ENCODE measurements at places on chromosomes 16 and 17. TPM values are rescaled to one million over a fixed set of nuclear protein-coding genes. Genes with fewer than 3 reads are reported as not detected.

DNA sequence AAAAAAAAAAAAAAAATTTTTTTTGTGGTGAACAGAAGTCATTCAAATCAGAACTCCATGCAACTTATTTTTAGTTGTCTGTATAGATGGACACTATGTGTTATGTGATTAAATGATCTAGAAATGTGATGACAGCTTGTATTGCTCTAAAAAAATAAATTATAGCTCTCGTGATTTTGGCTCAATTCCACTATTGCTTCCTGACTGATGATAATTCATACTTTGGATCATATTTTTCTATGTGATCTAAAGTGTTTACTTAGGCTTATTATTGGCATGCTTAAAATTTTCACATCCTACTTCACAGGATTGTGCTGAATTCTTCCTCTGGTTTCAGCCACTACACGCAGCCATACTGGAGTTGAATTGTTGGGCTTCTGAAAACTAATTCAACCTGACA is 76.8 kb downstream of the RPGRIP1L start:
- DNase-seq: no peak

DNA sequence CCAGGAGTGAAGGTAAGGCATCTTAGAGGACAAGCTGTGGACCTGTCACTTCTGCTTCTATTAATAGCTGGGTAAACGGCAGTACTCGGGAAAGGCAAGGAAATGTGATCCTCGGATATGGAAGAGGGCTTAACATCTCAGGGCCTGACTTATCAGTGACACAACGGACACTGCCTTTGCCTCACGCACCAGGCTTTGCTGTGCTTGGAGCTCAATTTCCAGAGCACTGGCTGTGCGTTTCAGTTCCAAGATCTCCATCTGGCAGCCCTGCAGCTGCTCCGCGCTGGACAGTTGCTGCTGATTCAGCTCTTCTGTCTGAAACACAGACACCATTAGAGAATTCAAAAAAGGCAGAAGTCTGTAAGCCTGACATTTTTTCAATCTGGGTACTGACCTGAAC is 3.5 kb downstream of the KRT40 start:
- DNase-seq: no peak

- no peak for DNase-seq
Observed at GRCh38 chr16:48997081-48997615, 284.5 kb downstream of the CBLN1 start.

GRCh38 chr17:57603978-57604377 is 141.1 kb downstream of the CCDC182 start:
- peak; percentile 79 for DNase-seq

SLC52A1 gene
- polyA plus RNA-seq: not detected

DNA sequence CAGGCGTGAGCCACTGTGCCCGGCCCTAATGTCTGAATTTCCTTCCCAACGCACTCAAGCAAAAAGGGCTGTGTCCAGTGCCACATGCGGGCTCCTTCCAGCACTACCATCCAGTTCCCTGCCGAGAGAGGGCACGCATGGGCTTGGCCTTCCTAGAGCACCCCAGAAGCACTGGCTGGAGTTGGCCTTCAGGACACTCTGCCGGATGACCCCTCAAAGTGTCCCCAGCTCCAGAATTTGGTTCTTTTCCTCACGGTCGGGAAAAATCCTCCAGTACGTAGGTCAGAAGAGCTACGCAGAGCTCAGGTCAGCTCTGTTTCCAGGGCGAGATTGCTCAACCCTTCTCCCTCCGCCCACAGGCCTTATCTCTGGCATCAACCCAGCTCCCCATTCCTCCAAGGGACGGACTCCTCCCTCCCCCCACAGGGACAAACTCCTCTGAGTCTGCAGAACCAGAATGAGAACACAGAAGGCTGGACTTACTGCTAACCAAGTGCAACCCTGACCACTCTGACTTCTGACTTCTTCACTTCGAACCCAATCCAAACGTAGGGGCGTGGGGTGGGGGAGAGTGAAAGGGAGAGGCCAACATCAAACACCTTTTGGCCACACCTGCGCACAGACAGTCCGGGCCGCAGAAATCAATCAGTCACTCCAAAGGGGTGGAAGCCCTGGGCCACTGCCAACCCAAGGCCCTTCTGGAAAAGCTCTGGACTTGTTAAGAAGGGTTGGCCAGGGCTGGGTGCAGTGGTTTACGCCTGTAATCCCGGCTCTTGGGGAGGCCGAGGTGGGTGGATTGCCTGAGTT is 3.6 kb downstream of the CDC42EP4 start:
- no peak for DNase-seq

- DNase-seq: no peak
Observed at GRCh38 chr16:3283543-3284447, 504 bp downstream of the ZNF263 start.

GRCh38 chr17:60857556-60858080 is 180.0 kb downstream of the BCAS3 start:
- no peak for DNase-seq

DNA sequence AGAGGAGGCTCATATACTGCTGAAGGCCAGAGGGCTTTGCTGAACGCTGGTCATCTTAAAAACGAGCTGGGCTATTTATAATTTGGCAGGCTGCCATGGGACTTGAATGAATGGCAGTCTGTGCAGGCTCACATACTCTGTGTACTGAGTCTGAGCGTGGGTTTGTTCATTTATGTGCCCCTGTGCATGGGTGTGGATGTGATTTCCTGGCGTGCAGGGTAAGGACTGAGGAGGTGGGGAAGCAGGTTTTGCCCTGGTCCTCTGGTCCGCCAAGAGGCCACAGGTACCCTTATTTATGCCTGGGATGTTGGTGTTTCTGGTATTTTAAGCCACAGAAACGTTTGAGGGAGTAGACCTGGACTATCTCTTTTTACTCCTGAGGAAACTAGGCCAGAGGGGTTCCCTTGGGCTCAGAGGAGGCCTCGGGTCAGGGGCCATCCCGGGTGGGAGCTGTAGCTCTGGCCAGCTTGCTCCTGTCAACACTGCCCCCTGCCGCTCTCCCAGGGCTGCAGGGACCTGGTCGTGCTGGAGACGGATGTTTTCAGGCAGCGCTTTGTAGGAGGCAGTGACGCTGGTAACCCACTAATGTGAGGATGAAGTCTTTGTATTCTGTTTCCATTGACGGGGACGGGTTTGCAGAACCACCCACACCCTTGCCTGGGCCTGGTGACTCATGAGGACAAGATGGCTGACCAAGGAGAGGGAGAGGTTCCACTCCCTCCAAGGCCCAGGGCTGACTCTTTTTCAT is 184.4 kb downstream of the MSI2 start:
- DNase-seq: peak; percentile 63

EVI2A gene
- 15.1 TPM for polyA plus RNA-seq

CACNG5 gene
- polyA plus RNA-seq: not detected

- peak; percentile 46 for DNase-seq
Observed at GRCh38 chr17:50283246-50283645, 9.0 kb downstream of the TMEM92 start.

GRCh38 chr17:20202141-20202621 is 193.0 kb downstream of the SPECC1 start:
- DNase-seq: no peak

KRT20 gene
- polyA plus RNA-seq: not detected

GRCh38 chr17:58280480-58281217 is at the start of gene MPO:
TSS of gene MPO (minus strand) at chr17:58280935. CDS start at chr17:58280758, 177 bp downstream.
- DNase-seq: no peak

GRCh38 chr17:75872434-75873351 is 5.7 kb downstream of the TRIM47 start:
- no peak for DNase-seq

CMTM2 gene
- polyA plus RNA-seq: not detected

ALOX15 gene
- 0.23 TPM for polyA plus RNA-seq

GRCh38 chr17:19382531-19383444 is 4.2 kb downstream of the MFAP4 start:
- DNase-seq: no peak

- DNase-seq: peak; percentile 68
Observed at GRCh38 chr17:10050597-10051101, 145.6 kb upstream of the RCVRN start.

GRCh38 chr17:57557834-57558681 is 187.0 kb downstream of the CCDC182 start:
- no peak for DNase-seq

- DNase-seq: no peak
Observed at GRCh38 chr17:82940226-82941020, 100.6 kb upstream of the ZNF750 start.
